ENCODE measurements at places on chromosomes 13 and 19.
A peak's percentile ranks its signal among the peaks of the same experiment; 100 is the strongest.

DNA sequence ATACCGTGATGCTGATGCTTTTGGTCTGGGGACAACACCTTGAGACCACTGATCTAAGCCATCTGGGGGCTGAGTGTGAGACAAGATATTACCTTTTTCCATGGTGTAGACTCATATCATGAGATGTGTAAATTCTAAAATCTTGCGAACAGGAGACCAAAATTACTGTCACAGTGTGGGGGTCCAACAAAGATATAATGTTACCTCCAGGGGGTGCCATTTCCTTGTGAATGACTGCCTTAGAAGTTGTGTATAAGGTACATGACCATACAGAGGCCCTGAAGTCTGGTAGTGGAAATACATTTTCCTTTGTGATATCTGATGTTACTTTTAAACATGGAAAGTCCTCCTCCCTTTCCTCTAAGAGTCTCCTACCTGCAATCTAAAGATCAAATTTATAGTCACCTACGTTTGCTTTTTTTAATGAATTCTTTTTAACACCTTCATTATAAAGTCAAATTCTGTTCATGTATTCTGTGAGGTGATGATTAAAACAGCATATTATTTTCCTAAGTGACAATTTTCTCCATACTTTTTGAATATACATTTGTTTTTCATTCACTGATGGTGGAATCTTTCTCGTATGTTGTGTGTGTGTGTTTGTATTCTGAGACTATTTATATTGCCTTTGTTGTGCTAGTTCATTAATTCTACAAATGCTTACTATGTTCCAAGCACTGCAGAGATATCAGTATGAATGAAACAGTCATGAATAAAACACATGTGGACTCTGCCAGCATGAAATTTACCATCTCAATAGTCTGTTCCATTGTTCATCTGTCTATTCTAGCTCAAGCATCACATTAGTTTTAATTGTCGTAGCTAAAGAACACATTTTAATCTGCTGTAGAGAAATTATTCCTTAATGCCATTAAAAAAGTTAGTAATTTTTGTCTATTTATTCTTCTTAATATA lies 113.7 kb downstream of the RFC3 start:
- no peak for DNase-seq

DNA sequence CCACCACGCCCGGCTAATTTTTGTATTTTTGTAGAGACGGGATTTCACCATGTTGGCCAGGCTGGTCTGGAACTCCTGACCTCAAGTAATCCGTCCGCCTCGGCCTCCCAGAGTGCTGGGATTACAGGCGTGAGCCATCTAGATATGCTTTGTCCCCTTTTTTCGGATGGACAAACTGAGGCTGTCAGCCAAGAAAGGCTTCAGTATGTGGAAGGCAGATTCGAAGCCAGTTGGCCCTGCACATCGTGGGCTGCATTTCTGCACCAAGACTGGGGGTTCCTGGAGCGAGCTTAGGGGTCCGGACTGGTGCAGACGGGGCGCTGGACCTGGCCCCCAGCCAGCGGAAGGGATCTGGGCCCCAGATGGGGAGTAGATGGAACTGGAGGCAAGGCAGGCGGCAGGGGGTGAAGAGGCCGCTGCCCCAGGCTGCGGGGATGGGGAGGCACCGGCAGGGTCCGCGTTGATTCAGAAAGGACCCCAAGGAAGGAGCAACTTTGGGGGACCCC lies 9.7 kb upstream of the JUND start:
- DNase-seq, result no peak

GRCh38 chr13:106533943-106534638 lies 1.4 kb downstream of the EFNB2 start:
- DNase-seq, result peak; percentile 34

DNA sequence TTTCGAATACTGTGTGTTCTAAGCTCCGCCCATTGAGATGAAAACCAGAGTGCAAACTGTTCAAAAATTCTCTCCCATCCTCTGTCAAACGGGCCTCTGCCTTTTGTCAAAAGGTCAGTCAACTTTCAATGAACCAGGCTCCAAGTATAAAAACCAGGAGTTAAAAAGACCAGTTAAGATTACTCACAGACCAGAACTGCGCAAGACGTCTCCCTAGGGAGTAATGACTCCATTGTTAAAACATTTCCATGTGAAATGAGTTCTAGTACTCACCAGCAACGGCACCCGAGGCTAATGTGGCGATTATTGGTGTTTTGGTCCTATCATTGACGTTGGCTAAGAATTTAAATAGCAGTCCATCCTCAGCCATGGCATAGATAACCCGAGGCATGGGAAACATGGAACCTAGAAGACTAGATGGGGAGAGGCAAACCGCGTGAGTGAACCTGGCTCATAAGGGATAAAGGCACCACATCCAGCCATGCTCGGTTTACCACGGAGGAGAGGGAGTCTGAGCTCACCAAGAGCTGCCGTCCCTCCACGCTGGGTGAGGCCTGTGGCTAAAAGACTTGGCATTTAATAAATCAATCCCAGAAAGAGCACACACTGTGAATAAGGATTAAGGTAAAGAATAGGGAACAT lies 73.3 kb downstream of the SLC7A1 start:
- no peak for DNase-seq

DNA sequence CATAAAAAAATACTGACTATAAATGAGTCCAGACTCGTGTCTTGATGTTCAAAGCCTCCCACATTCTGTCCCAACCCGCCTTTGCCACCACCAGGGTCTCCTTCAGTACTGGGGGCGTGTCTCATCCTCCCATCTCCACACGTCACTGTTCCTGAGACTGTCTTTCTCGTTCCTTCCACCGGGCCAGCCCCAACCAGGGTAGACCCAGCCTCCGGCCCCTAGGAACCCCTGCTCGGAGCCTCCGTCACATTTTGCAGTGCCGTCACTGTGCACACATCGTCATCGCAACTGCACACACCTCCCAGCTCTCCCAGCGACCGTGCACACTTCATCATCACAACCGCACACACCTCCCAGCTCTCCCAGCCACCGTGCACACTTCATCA lies 73.4 kb downstream of the SPACA7 start:
- no peak for DNase-seq

DNA sequence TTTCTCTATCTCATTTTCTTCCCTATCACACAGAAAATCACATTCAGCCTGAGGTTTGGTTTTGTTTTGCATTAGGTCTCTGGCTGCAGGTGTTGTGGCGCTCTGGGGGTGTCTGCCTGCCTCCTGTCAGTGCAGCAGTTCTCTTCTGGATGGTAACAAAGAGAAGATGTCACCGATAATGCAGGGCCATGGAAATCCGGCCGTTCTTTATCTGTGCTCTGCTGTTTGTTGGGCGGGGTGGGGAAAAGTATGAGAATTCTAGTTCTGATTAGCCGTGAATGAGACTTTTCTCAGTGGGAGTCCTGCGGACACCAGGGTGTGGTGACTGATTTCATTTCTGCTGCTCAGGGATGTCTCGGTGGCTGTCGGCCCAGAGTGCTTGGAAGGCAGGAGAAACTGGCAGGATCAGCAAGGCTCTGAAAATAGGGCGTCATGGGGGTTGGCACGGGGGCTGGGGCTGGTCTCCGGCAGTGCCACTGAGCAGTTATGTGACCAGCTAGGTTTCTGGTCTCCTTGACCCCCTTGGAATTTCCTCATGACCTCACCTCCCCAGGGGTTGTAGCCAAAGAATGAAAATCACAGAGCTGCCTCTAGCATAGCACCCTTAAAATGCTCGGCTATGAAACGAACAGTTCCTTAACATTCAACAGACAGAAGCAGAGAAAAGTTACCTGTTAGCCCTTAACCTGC lies 5.0 kb downstream of the RNF113B start:
- DNase-seq, result no peak

DNA sequence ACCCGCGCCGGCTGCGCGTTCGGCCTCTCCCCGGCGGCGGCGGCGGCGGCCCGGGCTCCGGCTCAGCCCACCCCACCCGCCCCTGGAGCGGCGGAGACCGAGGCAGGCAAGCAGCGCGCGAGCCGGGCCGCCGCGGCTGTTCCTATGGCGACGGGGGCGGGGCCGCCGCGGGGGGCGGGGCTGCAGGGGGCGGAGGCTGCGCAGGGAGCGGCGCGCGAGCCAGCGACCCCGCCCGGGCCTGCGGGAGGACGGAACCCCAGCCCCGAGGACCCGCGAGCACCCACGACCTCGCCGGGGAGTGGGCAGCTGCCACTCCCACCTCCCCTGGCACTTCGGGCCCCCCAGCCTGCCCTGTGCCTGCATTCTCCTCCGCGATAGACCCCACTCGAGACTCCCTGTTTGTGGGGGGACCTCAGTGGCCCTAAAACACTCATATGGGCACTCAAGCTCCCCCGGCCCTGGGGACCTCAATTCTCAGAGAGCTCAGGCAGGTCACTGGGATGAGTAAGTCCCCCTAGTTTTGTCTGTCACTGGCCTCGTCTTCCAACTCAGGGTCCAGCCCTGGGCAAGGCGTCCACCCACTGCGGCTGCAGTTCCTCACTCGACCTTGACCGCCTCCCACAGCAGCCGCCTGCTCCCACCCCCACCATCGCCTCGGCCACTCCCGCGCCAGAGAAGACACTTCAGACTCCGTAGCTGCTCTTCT lies at the start of gene CTXN1:
Gene CTXN1 (minus strand): TSS at position 115 of the 706 bp plus-strand sequence. CDS start 597 bp downstream, outside the sequence.
- DNase-seq, result peak; percentile 81

GRCh38 chr19:52664461-52664860 lies 26.3 kb upstream of the ZNF83 start:
- no peak for DNase-seq

DNA sequence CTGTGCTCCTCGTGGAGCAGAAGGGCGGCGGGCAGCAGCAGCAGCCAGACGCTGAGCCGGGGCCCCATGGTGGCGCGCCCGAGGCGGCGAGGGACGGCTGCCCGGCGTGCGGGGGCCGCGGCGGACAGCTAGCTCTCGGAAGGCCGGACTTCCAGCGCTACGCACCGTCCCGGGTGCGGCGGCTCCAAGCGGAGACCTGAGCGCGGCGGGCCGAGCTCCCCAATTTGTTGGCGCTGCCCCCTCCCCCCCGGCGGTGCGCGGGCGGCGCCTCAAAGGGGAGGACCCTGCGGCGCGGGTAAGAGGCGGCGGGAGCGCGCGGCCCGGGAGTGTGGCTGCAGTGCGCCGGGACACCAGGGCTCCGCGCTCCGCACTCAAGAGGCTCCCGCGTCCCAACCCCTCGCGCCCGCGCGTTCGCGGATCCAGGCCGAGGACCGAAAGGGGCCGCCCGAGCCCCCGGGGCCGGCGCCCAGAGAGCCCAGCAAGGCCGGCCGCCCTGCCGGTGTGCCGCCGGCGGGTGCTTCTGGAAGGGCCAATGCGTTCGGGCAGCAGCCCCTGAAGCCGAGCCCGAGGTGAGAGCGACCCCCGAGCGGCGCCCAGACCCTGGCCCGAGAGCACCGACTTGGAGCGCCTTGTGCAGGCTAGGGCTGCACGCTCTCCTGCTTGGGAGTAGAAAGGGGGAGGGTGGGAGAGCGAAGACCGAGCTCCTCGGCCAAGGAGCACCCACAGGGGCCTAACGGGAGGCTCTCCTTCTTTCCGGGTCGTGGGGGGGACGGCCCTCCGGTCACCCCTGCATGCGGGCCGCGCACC lies at the start of the genes COL4A1 and COL4A2:
Gene COL4A1 (minus strand): TSS at position 198 of the 807 bp plus-strand sequence. CDS start 130 bp downstream, at position 68.
Gene COL4A2 (plus strand): TSS at position 325 of the 807 bp plus-strand sequence. CDS start 620 bp downstream, outside the sequence.
- DNase-seq, result no peak

DNA sequence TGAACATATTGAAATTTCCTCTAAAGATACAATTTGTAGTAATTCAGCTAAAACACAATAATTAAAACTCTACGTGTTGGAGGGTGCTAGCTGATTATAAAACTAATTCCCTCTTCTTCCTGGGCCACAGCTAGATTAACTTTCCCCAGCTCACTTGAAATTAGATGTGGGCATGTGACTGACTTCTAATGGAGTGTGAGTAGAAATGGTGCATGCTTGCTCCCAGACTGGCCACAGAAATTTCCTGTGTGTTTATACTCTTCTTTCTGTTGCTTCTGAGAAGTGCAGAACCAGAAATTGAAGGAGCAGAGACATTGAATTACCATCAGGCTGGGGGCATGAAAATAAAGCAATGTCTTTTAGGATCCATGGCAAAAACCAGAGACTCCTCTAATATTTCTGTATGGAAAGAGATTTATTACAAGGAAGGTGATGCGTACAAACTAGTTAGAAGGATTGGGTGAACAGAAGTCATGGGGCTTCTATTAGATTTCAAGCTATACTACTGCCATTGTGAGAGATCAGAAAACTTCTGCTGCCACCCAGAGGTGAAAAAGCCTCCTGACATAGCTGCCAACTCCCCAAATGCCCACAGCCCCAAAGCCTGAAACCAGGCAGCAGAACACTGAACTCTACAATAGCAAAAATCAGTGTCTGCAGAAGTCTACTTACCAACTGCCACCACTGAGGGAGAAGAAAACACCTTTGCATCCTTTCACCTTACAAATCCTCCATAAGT lies 379.2 kb upstream of the MIR17HG start:
- DNase-seq, result no peak

GRCh38 chr13:110317093-110317492 lies 10.0 kb downstream of the COL4A2 start:
- DNase-seq, result no peak

DNA sequence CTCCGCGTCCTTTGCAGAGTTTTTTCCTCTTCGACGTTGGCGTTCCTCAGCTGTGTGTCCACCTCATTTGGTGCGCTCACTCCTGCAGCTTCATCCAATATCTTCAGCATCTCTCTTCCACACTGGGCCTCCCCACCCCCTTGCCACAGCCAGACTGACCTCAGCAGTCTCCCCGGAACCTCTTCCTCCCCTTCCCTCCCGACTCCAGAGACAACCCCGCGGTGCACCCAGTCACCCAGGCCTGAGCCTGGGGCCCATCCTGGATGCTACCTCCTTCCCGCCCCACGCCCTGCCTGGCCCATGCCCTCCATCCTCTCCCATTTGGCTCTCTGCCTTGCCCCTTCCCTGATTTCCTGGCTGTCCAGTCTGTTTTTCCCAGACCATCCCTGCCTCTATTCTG lies 8.1 kb upstream of the C5AR2 start:
- DNase-seq, result no peak

- DNase-seq, result peak; percentile 13
Observed at GRCh38 chr13:95485045-95485517, 67.4 kb upstream of the CLDN10 start.

- no peak for DNase-seq
Observed at GRCh38 chr13:49305792-49306425, 58.2 kb downstream of the CDADC1 start.

GRCh38 chr13:99564386-99564785 lies 63.1 kb downstream of the TM9SF2 start:
- no peak for DNase-seq

GRCh38 chr13:25901460-25902376 lies 150.1 kb downstream of the SHISA2 start:
- DNase-seq, result peak; percentile 40
